Suprapubic skin (tissue), 4 donors: ENCODE measurements at places on chromosomes 2 and 18. TPM values are rescaled to one million over a fixed set of nuclear protein-coding genes. Genes with fewer than 3 reads are reported as not detected.

Gene EVX2
- total RNA-seq: not detected

Gene CTNNA2
- total RNA-seq: 0.21 TPM

Gene SP3
- 99.6 TPM for total RNA-seq

Gene ARPC2
- 384 TPM for total RNA-seq

Gene B3GNT7
- 1.5 TPM for total RNA-seq

Gene LRATD1
- 65.2 TPM for total RNA-seq

Gene LAMA3
- total RNA-seq: 370 TPM

Gene TMEM163
- total RNA-seq: 0.72 TPM

Gene CYBRD1
- 192 TPM for total RNA-seq

Gene ALMS1
- total RNA-seq: 13.6 TPM

Gene IL18R1
- 3.3 TPM for total RNA-seq

Gene HOXD1
- not detected for total RNA-seq

Gene LYPD6
- total RNA-seq: 0.93 TPM

Gene MALL
- 34.2 TPM for total RNA-seq

Gene SRBD1
- total RNA-seq: 7.7 TPM

Gene TRABD2A
- 2.4 TPM for total RNA-seq

Gene PLB1
- total RNA-seq: 3.9 TPM

Gene MERTK
- total RNA-seq: 5.8 TPM

Gene MYO7B
- total RNA-seq: 4.7 TPM

Gene QPCT
- total RNA-seq: 20.7 TPM

Gene TTC39C
- 78.9 TPM for total RNA-seq

Gene IL36B
- 1.5 TPM for total RNA-seq

Gene OSR1
- total RNA-seq: 7.6 TPM

Gene ZCCHC2
- 43.5 TPM for total RNA-seq

Gene KIF1A
- 15.9 TPM for total RNA-seq
